ENCODE measurements at places on chromosomes 12 and 14. TPM values are rescaled to one million over a fixed set of nuclear protein-coding genes. Genes with fewer than 3 reads are reported as not detected.

The ADCY4 gene
- 0.17 TPM for total RNA-seq

The LRR1 gene
- total RNA-seq = 28.8 TPM

The PLEK2 gene
- 5.4 TPM for total RNA-seq

The CD163L1 gene
- total RNA-seq = 0.17 TPM

The LRCOL1 gene
- total RNA-seq = not detected

The GRIN2B gene
- not detected for total RNA-seq

The RNASE7 gene
- not detected for total RNA-seq

The TCTN2 gene
- total RNA-seq = 12.6 TPM

The PSME1 gene
- 128 TPM for total RNA-seq

The REP15 gene
- 0.89 TPM for total RNA-seq

The ITGB7 gene
- total RNA-seq = under 0.01 TPM
